ENCODE measurements at places on chromosomes 1 and 21. TPM values are rescaled to one million over a fixed set of nuclear protein-coding genes. Genes with fewer than 3 reads are reported as not detected.

The NTRK1 gene
- 0.24 TPM for total RNA-seq

The REN gene
- not detected for total RNA-seq

The CD2 gene
- not detected for total RNA-seq

The WNT3A gene
- total RNA-seq: 0.20 TPM

The SPRR2A gene
- not detected for total RNA-seq

The UBASH3A gene
- total RNA-seq: not detected

The ZNF672 gene
- 28.5 TPM for total RNA-seq

The LCE1E gene
- not detected for total RNA-seq

The HNRNPU gene
- total RNA-seq: 651 TPM

The AUNIP gene
- total RNA-seq: 22.2 TPM

The KCNN3 gene
- total RNA-seq: 0.83 TPM

The FOXD3 gene
- total RNA-seq: 26.1 TPM

The SGIP1 gene
- 1.6 TPM for total RNA-seq

The CELA3A gene
- total RNA-seq: not detected

The DIO1 gene
- not detected for total RNA-seq

The NCAM2 gene
- total RNA-seq: 2.6 TPM

The GJA8 gene
- total RNA-seq: not detected

The CD34 gene
- 0.35 TPM for total RNA-seq

The CCDC30 gene
- total RNA-seq: 1.8 TPM

The PLA2G2D gene
- total RNA-seq: not detected

The ERG gene
- 0.11 TPM for total RNA-seq

The FAM78B gene
- total RNA-seq: 1.6 TPM

The SHE gene
- total RNA-seq: 0.48 TPM

The DAB1 gene
- 9.2 TPM for total RNA-seq

The FBXO2 gene
- 28.9 TPM for total RNA-seq

The LENEP gene
- 2.8 TPM for total RNA-seq

The RNF207 gene
- 4.9 TPM for total RNA-seq

The AMY1B gene
- not detected for total RNA-seq

The CA14 gene
- total RNA-seq: 43.2 TPM

The KIF26B gene
- 0.20 TPM for total RNA-seq

The GPR161 gene
- total RNA-seq: 9.9 TPM
